Glutamatergic neuron (in vitro differentiated cells): ENCODE measurements at places on chromosomes 16 and 17. TPM values are rescaled to one million over a fixed set of nuclear protein-coding genes. Genes with fewer than 3 reads are reported as not detected.

MILR1 gene
- not detected for total RNA-seq

DNA sequence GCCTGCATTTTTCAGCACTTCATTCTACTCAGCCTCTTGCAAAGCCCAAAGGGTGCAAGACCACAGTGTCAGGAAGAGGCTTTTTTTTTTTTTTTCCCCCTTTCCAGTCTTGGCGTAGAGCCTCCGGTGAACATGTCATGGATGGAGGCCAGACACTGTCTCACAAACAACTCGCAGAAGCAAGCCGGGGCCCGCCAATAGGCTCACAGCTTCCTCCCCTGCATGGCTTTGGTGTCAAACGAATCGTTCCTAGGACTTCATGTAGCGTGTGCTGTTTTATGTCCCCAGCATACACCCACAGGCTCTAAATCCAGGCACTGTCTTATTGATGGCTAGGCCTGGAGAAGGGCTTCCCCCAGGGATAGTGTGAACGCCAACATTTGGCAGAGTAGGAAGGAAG, 457.7 kb upstream of the MAF start:
- H3K36me3 ChIP-seq = no peaks in the 10 kb centered on the region
- no peak overlapping the region for H3K27ac ChIP-seq
- DNase-seq = no peak
- H3K4me1 ChIP-seq = no peaks in the 10 kb centered on the region

DNA sequence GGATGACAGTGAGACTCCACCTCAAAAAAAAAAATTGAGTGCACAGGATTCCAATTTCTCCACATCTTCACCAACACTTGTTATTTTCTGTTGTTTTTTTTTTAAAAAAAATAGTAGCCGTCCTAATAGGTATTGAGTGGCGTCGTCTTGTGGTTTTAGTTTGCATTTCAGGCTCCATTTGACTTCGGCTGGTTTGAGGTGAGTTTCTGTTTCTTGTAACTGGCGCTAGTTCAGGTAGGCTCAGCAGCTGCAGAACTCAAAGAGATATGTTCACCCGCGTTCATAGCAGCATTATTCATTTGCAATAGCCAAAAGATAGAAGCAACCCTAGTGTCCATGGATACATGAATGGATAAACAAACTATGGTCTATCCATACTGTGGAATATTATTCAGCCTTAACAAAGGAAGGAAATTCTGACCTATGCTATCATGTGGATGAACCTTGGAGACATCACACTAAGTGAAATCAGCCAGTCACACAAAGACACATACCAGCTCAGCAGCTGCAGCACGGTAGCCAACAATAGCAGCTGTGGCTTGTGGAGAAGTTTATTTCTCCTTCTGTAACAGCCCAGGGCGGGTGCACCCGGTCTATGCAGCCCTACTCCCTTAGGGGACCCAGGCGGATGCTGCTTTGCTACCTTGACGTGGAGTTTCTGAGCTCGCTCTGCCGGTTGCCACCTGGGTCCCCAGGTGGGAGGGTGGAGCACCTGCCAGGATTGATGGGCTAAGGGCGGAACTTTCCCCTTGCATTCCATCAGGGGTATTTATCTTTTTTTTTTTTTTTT, 44.9 kb downstream of the TMEM235 start:
- peaks cover 3% of the 10 kb centered on the region for H3K4me1 ChIP-seq
- DNase-seq = no peak
- no peak overlapping the region for H3K4me3 ChIP-seq
- H3K27me3 ChIP-seq = no peaks in the 10 kb centered on the region

DNA sequence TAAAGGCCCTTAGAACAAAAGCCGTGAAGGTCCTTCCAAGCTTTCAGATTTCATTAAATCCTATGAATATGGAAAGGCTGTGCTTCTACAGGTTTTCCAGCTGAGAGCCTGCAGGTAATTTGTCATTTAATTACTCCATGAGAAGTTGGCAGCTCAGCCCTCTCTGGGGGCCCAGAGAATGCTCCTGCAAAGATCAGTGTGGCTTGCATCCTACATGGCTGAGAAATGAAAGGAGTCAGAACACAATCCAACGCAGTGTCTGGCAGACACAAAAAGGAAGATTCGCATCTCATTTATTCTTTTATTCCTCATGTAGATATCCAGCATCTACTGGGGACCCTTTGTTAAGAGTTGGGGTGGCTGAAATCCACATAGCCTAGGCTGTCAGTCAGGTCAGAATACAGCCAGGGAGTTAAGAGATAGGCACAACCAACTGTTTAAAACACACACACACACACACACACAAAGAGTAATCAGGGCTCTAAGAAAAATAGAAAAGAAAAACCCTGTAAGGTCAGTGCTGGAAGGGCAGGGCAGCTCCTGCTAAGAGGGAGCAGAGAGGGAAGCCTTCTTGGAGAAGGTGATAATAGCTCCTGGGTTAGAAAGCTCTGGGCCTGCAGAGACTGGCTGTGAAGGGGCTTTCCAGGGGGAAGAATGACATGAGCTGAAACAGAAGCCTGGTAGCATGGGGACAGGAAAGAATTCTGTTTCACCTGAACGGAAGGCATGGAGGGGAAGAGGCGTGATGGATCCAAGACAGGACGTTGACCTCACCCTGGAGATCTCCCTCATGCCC, 46.9 kb upstream of the WSCD1 start:
- H3K4me3 ChIP-seq = no peak overlapping the region
- no peak for DNase-seq
- H3K27ac ChIP-seq = no peak overlapping the region
- no peaks in the 10 kb centered on the region for H3K4me1 ChIP-seq
- no peaks in the 10 kb centered on the region for H3K36me3 ChIP-seq

PSMC3IP gene
- total RNA-seq = 12.0 TPM

CACNG5 gene
- total RNA-seq = 45.1 TPM

DNA sequence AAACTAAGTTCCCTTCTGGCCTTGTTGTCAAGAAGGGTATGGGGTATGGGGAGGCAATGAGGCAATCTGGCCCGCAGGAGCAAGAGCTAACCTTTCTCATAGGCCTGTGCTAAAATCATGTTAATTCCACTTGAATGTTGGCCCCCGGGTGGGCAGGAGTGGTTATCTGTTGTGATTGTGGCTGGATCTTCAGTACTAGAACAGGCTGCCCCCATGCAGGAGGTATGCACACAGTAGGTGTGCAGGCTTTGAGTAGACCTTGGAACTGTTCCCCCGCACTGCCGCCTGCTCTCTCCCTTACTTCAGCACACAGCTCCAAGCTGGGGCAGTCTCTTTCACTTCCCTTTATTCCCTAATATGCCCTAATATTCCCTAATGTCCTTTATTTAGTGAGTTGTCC, 52.4 kb upstream of the TANGO6 start:
- DNase-seq = no peak
- H3K4me3 ChIP-seq = no peak overlapping the region
- H3K27me3 ChIP-seq = peaks cover 2% of the 10 kb centered on the region
- no peaks in the 10 kb centered on the region for H3K4me1 ChIP-seq
- no peaks in the 10 kb centered on the region for H3K36me3 ChIP-seq

PRR35 gene
- total RNA-seq = not detected

DNA sequence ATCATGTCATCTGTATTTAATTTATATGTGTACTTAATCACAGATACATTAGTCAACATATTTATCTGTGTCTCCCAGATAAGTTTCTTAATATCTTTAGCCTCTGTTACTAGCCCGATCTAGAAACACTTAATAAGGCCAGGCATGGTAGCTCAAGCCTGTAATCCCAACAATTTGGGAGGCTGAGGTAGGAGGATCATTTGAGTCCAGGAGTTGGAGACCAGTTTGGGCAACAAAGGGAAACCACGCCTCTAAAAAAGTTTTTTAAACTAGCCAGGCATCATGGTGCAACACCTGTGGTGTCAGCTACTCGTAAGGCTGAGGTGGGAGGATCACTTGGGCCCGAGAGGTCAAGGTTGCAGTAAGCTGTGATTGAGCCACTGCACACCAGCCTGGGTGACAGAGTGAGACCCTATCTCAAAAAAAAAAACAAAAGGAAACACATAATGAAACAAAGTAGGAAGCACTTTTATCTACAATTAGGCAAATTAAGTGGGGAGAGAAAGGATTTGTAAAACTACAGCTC, 9.4 kb downstream of the SKA2 start:
- H3K36me3 ChIP-seq = no peaks in the 10 kb centered on the region
- no peak for DNase-seq
- no peak overlapping the region for H3K27ac ChIP-seq

DNA sequence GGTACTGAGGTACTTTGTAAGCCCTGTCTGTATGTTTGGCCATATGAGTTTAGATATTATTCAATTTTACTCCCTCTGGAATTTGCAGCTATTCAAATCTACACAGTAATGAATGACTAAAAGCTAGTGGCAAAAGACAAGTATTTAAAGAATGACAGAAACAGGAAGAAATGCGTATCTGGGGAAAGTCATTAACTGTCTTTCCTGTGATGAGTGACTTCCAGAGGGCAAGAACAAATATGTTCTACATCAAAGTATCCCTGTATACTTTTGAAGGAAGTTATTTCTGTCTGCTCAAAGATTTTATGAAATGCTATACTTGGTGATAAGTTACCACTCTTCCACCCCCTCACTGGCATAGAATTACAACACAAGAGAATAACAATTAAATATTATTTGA, 489.3 kb upstream of the SOX9 start:
- no peak for DNase-seq
- H3K27ac ChIP-seq = no peak overlapping the region
- H3K36me3 ChIP-seq = no peaks in the 10 kb centered on the region
- H3K4me1 ChIP-seq = no peaks in the 10 kb centered on the region
- no peaks in the 10 kb centered on the region for H3K27me3 ChIP-seq

DNA sequence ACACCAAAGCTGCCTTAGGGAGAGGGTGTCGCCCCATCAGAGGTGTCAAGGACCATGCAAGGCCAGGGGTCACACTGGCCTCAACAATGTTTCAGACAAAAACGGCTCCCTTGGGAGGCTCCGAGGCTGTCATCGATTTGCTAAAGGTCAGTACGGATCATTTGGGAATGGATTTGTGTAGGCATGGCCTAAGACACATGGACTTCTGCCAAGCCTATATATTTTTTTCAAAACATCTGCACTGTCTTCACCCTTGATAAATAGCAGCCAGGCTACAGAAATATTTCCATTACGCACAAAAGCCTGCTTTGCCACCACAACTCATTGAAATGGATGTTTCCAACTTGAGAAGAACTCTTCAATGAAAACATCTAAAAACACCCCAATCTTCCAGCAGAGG, 10.3 kb downstream of the CUEDC1 start:
- H3K27me3 ChIP-seq = peaks cover 3% of the 10 kb centered on the region
- H3K4me3 ChIP-seq = no peak overlapping the region

SLC6A4 gene
- total RNA-seq = not detected

CDRT4 gene
- total RNA-seq = 13.1 TPM

DNA sequence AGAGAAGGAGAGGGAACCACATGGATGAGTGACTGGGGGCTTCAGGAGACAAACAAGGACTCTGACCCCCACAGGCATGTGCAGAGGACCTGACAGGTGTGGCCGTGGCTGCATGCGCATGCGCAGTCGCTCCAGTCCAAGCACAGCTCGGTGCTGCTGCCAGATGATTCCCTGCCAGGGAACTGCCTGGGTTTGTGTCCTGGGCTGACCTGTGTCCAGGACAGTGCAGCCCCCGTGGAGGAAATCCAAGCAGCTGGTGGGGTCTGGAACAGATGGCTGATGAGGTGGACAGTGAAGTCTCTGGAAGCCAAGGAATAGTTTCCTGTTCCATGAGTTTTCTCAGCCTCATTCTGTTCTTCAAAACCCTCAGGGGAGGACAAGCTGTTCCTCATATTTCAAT, 27.3 kb downstream of the LASP1 start:
- no peaks in the 10 kb centered on the region for H3K36me3 ChIP-seq
- peaks cover 27% of the 10 kb centered on the region for H3K4me1 ChIP-seq
- peaks cover 6% of the 10 kb centered on the region for H3K27me3 ChIP-seq

DNA sequence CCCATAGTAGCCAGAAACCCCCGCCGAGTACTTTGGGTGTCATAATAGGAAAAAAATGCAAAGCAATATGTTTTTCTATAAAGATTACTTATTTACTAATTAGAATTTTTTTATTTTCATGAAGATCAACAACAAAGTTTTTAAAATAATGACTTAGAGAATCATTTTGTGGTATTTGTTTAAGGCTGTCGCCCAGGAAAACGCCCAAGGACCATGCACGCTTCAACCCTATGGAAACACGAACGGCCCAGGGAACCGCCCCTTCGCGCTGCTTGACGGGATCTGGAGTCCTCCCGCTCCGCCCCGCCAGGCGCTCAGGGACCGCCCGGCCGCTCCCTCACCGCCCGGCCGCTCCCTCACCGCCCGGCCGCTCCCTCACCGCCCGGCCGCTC, 408 bp upstream of the KPNA2 start:
- peak overlapping the region; percentile 96 for H3K4me3 ChIP-seq
- peak; percentile 96 for DNase-seq
- no peaks in the 10 kb centered on the region for H3K27me3 ChIP-seq
- no peaks in the 10 kb centered on the region for H3K36me3 ChIP-seq

GRCh38 chr17:33090806-33091205, 99.2 kb downstream of the SPACA3 start:
- peaks cover 11% of the 10 kb centered on the region for H3K27me3 ChIP-seq
- no peaks in the 10 kb centered on the region for H3K4me1 ChIP-seq
- H3K36me3 ChIP-seq = no peaks in the 10 kb centered on the region
- DNase-seq = no peak
- no peak overlapping the region for H3K4me3 ChIP-seq
- H3K27ac ChIP-seq = no peak overlapping the region

CCL14 gene
- not detected for total RNA-seq

KRT28 gene
- not detected for total RNA-seq

BEAN1 gene
- 1.8 TPM for total RNA-seq

GRCh38 chr17:17044846-17045561, 2.7 kb downstream of the MPRIP start:
- peaks cover 26% of the 10 kb centered on the region for H3K27me3 ChIP-seq
- H3K4me1 ChIP-seq = peaks cover 44% of the 10 kb centered on the region
- peak overlapping the region; percentile 98 for H3K27ac ChIP-seq
- H3K36me3 ChIP-seq = no peaks in the 10 kb centered on the region

DNA sequence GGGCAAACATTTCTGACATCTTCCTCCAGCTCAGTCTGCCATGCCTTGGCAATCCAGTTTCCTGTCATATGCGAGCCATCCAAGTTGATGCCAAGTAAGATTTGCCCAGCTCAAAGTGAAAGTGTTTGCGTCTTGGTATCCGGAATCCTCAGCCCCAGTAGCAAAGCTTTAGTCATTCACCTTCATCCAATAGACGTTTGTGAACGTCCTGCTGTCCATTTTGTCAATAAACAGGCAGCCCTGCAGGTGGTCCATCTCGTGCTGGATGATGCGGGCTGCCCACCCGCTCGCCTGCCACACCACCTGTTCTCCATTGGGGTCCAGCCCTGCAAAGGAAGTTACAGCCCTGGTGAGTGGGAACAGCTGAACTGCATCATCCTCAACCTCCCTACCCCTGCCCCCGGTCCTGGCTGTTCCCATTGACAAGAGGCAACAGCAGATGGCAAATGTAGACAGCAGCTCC, 1.5 kb downstream of the PDF start:
- DNase-seq = no peak
- H3K4me1 ChIP-seq = peaks cover 9% of the 10 kb centered on the region
- peak overlapping the region; percentile 76 for H3K27ac ChIP-seq
- peak overlapping the region; percentile 88 for H3K4me3 ChIP-seq
- peaks cover 4% of the 10 kb centered on the region for H3K36me3 ChIP-seq
